ENCODE measurements at places on chromosomes 11 and 22.

DNA sequence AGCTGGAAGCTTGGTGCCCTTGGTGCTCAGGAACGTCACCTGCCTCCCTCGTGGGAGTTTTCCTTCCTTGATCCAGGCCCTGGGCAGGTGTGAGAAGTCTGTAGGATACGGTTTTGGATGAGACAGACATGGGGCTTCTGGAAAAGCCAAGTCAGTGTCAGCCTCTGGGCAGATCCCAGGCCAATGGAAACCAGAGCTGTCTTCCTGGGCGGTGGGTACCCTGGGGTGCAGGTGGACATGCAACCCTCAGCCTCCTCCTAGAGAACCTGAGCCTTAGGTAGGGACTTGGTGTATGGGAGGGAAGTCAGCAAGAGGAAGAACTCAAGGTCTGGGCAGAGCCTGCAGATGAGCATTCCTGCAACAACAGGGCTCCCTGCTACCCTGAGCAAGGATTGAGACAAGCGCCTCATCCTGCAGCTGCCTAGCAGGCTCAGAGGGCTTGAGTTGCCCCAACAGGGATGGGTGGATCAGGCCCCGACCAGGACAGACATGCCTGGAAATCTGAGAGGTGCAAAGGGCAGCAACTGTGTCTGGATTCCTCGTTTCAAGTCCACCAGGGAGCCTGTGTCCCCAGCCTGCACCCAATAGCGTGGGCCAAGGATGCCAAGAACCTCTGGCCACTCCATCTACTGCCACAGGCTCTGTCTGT is 37.6 kb upstream of the SYT13 start:
- DNase-seq = no peak

- no peak for DNase-seq
These were observed 38.3 kb upstream of the CEP295 start for GRCh38 chr11:93623179-93623578.

DNA sequence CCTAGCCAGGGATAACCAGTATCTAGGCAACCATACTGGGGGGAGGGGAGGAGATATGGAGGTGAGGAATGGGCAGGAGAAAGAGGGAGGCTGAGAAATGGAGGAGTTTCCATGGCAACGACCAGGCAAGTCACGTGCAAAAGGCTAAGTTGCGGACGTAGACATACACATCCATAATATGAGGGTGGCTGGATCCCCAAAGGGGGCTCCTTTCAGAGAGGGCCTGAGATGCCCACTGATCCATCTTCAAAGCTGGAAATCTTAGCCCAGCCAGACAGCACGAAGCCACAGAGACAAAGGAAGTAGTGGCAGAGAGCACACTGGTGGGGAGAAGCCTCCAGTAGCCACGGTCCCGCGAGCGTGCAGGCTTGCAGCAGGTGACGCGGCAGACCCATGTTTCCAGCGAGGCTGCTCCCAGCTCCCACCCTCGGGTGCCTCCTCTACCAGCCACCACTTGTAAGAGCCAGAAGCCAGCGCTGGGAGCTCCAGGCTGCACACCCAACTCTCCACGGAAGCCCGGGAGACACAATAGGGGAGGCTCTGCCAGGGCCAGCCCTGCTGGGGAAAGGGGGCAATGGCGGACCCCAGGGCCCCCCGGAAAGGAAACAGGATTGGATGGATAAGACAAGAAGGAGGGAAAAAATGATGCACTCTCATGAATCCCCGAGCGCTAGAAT is 938 bp downstream of the FXYD6 start:
- DNase-seq = peak; percentile 29

GRCh38 chr11:117230286-117230961 is 1.4 kb downstream of the PCSK7 start:
- DNase-seq = peak; percentile 73

DNA sequence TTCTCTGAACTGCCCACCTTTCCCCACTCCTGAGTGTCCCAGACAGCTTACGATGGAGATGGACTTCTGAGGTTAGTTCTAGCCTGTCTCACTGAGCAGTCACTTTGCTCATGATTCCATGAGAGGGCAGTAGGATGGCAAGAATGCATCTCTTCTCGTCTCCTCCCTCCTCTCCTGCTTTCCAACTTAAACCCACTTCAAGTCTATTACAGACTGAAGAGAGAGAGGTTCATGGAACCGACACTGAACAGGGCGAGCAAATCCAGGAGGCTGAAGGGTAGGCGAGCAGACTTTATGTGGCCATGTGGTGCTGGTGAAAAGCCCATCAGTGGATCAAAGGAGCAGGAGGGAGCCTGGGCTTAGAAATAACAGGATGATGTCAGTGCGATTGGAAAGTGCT is 38.6 kb downstream of the CEP164 start:
- DNase-seq = no peak

DNA sequence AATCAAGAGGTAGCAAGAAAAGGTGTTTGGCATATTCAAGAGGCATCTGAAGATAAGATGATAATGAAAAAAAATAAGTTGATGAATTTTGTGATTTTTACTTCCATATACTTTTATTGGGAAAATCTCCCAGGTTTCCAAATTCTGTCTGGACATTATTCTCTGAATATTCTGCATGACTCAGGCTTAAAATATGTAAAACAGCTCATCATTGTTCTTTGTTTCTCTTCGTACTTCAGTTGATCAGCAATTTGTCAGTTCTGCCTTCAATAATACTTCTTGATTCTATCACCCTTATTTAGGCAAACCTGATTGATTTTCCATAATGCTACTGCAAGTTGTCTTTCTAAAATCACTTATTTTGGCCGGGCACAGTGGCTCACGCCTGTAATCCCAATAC is 30.2 kb downstream of the GTF2H1 start:
- no peak for DNase-seq
